ENCODE measurements at places on chromosomes 3 and 15.
A peak's percentile ranks its signal among the peaks of the same experiment; 100 is the strongest.

- no peak for DNase-seq
Measured at GRCh38 chr15:59148153-59148833, 43.3 kb downstream of the CCNB2 start.

- no peak for DNase-seq
Measured at GRCh38 chr3:50486219-50486888, 17.1 kb downstream of the CACNA2D2 start.

DNA sequence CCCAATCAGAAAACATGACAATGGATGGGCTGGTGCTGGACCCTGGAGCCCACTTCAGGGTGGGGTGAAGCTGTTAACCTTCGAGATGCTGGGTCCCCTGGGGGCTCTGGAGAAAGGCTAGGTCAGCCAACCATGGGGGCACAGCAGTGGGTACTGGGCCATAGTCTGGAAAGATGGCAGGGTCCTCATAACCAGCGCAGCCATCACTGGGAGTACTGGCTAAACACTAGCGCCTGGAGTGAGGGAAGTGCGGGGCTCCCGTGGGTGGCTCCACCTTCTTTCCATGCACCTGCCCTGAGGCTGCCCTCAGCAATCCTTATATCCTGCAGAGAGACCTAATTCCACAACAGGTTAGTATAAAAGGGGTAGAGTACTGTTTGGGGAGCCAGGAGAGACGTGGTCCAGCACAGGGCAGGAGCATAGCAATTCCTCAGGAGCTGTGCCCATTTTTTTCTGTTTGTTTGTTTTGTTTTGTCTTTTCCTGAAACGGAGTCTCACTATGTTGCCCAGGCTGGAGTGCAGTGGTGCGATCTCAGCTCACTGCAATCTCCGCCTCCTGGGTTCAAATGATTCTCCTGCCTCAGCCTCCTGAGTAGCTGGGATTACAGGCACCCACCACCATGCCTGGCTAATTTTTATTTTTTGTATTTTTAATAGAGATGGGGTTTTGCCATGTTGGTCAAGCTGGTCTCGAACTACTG is 122.6 kb upstream of the MEF2A start:
- no peak for DNase-seq

DNA sequence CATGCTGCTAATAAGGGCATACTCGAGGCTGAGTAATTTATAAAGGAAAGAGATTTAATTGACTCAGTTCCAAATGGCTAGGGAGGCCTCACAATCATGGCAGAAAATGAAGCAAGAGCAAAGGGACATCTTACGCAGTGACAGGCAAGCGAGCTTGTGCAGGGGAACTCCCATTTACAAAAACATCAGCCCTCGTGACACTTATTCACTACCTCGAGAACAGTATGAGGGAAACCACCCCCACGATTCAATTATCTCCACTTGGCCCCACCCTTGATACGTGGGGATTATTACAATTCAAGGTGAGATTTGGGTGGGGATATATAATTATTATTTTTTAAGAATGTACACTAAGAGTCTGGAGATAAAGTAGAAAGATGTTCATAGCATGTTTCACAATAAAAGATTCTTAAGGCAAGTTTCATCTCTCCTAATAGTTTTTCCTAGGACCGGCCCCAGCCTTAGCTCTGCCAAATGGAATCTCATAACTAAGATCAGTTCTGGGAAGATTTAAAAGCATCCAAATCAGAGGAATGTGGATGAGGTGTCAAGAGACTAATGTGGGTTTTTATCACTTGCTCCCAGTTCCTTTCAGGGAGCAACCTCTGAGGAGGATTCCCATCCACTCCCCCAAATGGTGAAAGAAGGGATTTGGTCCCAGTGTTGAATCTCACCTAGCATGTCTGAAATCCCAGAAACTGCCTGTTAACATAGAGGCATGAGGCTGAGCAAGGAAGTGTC is 221.0 kb downstream of the ZMAT3 start:
- DNase-seq, result no peak

DNA sequence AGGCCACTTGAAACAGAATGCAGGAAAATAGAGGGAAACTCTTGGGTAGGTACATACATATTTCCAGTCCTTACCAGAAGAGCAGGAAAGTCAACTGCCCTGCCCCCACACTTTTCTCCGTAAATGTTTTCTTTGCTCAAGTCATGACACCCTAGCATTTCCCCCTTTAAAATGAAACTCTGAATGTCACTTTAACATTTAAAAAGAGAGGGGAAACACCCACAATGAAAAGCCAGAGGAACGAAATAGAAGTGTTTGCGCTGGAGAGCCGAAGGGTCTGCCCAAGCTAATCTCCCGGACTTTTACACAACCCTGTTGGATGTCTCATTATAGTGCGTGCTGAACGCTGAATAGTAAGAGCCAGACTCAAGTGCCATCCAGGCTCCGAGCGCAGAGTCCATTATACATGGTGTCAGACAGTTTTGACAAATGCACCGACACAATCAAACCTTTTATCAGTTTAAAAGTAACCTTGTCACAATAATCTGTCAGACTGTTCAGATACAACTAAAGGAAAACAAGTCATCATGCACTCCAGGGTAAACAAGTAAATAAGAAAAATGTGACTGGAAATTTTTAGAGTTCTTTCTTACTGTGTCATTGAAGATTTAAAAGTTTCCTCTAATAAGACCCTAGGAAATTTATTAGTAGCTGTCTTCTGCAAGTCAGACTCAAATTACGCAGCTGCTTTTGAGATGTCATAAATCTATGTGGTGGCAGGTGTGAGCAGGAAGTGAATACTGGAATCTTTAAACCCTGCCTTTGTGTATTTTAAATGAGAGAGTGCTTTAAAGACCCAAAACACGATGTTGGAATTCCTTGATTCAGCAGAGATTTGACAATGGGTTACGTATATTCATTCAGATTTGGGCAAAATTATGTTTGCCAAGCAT is 159.8 kb downstream of the RBMS3 start:
- DNase-seq, result peak; percentile 11

- peak; percentile 27 for DNase-seq
Measured at GRCh38 chr3:187616307-187616972, 53.8 kb downstream of the SST start.

GRCh38 chr15:66702787-66703539 is 927 bp downstream of the SMAD6 start:
- no peak for DNase-seq

DNA sequence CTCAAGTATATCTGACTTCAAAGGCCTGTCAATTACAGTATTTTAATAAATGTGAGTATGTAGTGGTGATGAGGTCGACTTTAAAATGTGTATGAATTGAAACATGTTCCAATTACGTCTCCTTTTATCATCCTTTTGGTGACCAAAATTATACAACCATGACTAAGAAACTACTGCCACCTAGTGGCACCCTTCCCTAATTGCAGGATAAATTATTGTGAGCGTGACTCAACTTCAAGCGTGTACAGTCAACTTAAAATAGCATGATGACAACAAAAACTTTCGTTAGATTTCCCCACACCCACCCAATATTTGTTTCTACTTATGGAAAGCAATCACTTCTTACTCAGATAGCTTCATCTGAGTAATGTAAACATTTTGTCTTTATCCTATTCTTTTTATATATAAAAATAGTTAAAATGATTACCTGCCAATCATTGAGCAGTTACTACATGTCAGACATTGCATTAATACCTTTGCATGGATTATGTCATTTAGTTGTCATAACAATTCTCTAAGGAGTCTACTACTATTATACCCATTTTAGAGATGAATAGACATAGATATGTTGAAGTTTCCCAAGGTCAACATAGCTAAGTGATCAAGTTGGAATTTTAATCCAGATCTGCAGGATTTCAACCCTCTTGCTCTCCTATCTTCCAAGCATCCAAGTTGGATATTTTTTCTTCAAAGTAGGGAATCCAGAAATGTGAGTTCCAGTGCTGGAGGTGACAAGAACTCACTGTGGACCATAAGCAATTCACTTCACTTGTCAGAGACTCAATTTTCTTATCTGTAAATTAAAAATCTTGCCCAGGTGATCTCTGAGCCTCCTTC is 106.0 kb downstream of the MEX3B start:
- no peak for DNase-seq

DNA sequence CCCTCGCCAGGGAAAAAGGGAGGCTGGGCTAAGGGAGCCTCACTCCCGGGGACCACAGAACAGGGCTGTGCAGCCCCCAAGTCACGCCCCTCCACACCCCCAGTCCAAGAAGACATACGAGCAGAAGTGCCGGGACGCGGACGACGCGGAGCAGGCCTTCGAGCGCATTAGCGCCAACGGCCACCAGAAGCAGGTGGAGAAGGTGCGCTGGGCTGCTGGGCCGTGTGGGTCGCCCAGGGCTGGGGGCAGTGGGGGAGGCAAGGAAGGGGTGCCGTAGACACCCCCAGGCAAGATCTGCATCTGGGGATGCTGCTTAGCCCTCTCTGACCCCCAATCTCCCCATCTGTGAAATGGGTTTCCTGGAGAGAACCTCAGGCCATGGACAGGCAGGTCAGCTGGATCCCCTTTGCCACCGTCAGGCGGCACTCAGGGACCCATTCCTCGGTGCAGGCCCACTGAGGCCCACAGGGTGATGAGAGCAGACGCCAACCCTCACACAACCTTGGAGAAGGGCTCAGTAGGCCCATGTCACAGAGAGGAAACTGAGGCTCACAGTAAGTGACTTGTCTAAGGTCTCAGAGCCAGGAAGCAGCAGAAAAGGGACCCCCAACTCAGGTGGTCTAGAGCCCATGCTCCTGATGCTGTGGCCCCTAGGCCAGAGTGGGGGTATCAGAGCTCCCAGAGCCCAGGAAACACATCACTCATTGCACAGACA is 33.7 kb downstream of the PSTPIP1 start:
- DNase-seq, result peak; percentile 15
